Skin of body (tissue), 3 donors: ENCODE measurements at places on chromosomes 7 and 10.

GRCh38 chr7:156122752-156123354 is 310.6 kb upstream of the SHH start:
- no peak for DNase-seq

- DNase-seq: no peak
Measured at GRCh38 chr10:33253411-33253810, 81.1 kb downstream of the NRP1 start.

- DNase-seq: no peak
Measured at GRCh38 chr7:92657391-92657790, 67.2 kb upstream of the FAM133B start.

- no peak for DNase-seq
Measured at GRCh38 chr10:122379041-122379440, 4.5 kb downstream of the PLEKHA1 start.

GRCh38 chr10:8674230-8674629 is 619.7 kb downstream of the GATA3 start:
- DNase-seq: no peak

DNA sequence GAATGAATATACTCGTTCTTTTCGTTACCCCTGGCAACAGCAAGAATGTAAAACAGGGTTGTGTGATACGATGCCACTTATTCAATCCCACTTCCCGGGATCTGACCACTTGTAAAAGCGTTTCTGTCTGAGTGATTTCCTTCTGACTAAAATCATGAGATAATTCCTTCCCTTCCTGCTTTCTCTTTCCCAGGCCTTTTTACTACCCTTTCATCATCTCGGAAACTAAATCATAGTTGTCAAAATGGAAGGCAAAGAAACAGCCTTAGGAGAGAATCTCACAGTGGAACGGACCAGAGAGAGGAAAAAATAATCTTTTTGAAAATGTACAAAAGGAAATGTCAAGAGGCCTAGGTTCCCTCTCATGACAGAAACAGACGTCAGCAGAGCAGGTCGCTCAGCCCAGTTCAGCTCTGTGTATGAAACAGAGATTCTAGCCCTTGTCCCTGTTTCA is 29.8 kb downstream of the DIP2C start:
- no peak for DNase-seq

DNA sequence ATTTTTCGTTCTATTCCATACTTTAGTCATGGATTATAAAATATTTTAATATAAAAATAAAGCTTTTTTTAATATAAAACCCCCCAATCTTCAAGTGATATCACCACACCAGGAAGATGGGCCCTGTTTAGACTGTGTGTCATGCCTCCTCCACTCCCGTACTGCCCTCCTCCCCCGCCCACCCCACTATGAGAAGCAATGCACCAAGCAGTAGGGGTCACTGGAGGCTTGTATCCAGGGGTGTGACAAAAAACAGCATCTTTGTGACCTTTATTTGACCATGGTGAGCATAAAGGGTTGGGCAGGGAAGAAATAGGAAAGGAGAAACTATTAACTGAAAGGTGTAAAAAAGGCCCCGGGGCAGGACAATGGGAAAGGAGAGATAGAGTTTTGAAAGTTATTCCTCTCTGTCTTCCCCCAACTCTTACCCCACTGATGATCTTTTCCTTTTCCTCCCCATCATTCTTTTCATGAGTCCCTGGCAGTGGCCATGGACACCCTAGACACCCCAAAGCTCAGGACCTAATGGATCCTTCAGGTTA is 3.5 kb downstream of the PITX3 start:
- no peak for DNase-seq

DNA sequence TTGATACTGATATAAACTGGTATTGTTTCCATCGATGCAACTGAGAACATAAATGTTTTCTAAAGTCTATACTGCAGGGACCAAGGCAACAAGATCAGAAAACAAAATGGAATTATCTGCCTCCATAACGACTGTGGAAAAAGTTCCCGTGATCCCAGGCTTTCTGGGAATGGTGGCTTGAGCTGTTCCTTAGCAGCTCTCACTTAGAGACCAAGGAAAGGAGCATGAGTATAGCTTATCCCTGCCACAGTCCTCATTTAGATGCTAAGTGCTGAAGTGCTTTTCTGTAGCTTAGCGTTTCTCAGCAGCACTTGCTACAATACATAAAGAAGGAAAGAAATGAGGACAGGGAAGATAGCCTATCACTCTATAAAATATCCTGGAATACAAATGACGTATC is 5.5 kb downstream of the WNT8B start:
- no peak for DNase-seq

DNA sequence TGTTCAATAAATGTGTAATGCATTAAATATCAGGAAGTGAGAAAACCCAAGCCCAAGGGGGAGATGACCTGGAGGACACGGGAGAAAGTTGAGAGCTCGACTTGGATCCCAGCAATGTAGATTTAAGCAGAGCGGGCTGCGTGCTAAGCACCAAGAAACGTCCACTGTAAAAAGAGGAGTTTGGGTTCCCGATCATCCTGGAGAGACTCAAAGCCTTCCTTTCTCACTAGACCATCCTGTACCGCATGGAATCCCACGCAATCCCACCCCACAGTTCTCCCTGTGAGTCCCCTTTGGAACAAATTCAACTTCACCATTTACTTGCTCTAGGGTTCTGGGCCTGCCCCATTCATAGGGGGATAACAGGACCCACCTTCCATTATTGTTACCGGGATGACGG is 2.4 kb downstream of the TRPV6 start:
- DNase-seq: no peak

GRCh38 chr7:90758933-90759562 is 162.9 kb downstream of the CDK14 start:
- no peak for DNase-seq

DNA sequence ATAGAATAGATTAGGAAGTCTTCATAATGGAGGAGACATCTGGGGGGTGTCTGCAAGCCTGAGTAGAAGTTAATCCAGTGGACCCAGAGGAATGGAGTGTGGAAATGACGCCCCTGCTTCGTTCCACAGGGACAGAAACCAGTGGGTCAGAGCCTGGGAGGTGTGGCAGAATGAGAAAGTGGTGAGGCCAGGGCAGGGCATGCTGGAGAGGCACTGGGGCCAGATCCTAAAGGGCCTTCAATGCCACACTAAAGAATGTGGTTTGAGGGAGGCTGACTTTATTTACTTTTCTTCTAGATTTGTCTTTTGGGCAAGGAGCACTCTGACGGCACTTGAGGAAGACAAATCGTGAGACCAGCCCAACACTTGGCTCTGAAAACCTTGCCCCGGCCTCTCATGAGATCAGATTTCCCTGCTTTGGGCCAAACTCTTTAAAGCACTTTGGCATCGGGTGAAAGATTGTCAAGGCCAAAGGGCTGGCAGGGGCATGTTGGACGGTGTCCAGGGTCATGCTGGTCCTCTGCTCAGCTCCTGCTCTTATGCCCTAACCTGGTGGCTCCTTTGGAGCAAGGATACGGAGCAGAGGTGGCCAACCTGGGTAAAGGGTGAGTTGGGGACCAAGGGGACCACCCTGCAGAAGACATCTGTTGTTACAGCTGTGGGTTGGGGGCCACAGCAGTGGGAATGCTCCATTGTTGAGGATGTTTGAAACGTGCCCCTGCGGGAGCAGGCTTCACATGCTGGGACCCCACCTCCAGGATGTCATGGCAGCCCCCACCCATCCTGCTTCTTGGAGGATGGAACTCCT is 157.0 kb upstream of the ZMIZ1 start:
- DNase-seq: no peak

DNA sequence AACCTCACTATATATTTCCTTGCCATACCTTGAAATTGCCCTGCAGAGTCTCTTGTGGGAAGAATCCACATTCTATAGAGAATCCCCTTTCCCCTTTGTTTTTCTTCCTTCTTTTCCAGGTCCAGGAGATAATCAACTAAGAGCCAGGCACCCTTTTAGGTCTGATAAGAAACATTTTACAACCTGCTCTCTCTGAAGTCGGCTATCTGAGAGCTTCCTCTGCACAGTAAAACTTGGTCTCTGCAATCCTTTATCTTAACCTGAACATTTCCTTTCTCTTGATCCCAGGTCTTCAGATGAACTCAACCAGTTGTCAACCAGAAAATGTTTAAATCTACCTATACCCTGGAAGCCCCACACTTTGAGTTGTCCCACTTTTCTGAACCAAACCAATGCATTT is 19.5 kb upstream of the PTER start:
- DNase-seq: no peak

DNA sequence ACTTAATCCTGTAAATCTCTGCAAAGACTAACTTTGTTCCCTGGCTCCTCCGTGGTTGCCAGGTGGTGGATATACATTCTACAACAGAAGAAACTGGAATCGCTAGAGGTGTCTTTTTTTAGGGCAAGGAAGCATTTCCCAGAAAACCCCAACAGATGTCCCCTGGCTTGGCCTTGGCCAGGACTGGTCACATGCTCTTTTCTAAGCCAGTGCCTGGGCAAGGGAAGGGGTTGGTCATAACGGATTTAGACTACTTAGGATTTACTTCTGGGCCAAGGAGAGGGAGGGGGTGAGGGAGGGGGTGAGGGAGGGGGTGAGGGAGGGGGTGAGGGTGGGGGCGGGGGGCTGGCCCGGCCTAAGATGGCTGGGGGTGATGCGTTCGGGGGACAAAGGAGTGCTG is 105.7 kb downstream of the SNX10 start:
- DNase-seq: no peak

GRCh38 chr7:44431091-44431608 is 59.3 kb downstream of the NUDCD3 start:
- no peak for DNase-seq

- no peak for DNase-seq
Measured at GRCh38 chr10:19046679-19047078, 1.9 kb upstream of the MALRD1 start.

DNA sequence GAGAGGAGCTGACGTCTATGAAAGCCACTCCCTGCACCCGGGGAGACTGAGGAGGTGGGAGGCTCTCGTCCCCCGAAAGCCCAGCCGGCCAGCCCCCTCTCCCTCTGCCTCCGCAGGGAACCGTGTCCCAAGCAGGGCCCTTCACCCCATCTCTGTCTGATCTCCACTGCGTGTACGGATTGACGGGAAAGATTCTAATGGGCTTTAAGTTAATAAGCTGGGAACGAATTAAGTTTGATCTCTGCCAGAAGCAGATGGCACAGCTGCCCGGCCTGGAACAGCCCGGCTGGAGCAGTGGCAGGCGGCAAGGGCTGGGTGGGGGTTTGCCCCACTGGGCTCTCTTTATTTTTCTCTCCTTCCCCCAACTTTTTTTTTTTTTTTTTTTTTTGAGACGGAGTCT is 6.1 kb upstream of the SLC29A4 start:
- DNase-seq: no peak

- DNase-seq: no peak
Measured at GRCh38 chr7:21507627-21508343, 35.1 kb upstream of the DNAH11 start.

- DNase-seq: no peak
Measured at GRCh38 chr10:74691164-74691563, 135.2 kb upstream of the KAT6B start.

GRCh38 chr10:12841826-12842225 is 159.7 kb downstream of the CCDC3 start:
- DNase-seq: no peak

- DNase-seq: no peak
Measured at GRCh38 chr7:142134909-142135308, 23.4 kb downstream of the MGAM2 start.

GRCh38 chr7:141466151-141466904 is 84.9 kb upstream of the AGK start:
- DNase-seq: no peak

- DNase-seq: no peak
Measured at GRCh38 chr7:138951953-138952352, 29.2 kb downstream of the KIAA1549 start.

- no peak for DNase-seq
Measured at GRCh38 chr7:43726466-43726865, 2.9 kb downstream of the COA1 start.

DNA sequence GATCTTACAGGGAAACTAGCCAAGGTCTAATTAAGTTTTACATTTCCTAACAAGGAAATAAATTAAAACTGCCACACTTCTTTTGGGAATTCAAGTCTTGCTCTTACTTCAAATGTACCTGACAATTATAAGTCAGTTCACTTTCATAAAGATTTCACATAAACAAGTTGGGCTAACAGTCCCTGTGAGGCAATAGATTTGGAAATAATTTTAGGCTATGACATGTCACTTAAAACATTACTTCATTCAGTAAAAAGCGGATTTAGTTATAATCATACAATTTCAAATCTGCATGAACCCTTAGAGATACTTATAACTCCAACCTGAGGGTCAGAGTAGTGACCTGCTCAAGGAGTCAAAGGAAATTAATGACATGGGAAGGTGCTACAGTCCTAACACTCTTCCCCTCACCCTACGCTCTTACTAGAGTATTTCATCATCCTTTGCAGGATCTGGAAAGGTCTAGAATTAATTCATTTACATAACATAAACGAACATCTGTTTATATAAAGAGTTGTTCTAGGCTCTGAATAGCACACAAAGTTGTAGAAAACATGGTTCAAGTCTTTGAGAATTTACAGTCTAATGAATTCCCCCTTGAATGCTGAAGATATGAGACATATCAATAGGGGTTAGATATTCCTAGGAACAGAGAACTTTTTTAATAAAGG is 32.3 kb upstream of the DNAJB12 start:
- no peak for DNase-seq

GRCh38 chr10:82392533-82392932 is 517.5 kb downstream of the NRG3 start:
- no peak for DNase-seq

DNA sequence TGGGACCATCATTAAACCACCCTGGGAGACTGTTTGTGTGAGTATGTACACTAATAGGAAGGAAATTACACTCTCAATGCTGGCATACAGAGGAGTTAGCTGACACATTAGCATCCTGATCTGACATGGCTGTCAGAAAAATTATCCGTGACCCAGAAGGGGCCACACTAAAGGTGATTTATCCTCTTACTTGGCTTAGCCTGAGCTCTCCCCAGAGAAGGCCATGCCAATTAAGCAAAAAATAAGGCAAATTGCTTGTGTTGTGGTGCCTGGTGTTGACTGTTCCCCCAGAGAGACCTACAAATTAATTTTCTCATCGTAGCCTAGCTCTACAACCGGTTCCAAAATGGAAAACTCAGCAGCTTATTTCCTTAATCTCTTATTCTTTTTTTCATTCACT is 992.3 kb downstream of the KCNMA1 start:
- DNase-seq: no peak

DNA sequence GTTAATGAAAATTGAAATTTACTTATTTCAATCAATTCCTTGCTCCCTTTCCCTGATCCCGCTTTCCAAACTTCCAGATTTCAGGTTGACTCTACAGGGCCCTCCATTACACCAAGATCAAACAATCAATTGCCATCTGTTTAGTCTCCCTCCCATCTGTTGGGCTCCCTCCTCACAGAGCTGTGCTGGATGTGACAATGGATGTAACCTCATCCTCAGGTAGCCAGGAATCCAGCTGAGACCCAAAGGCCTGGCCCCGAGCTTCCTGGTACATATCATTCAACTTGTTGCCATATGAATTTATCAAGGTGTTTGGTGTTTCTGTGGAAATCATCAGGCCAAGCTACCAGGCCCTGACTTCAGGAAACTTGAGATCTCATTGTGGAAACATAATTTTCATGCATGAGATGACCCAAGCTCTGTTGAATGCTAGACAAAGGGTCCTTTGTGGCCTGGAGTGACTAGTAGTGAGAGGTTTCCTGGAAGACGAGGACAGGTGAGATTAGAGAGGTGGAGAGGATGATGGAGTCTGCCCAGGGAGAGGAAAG is 148.6 kb upstream of the PDE1C start:
- DNase-seq: no peak
